Cortex of kidney (tissue), 1 donor: ENCODE measurements at places on chromosomes 7 and 10.

- no peak for DNase-seq
Measured at GRCh38 chr10:21807180-21807579, 196.3 kb downstream of the DNAJC1 start.

GRCh38 chr7:30994206-30995100, 30.7 kb downstream of the GHRHR start:
- DNase-seq = no peak

GRCh38 chr7:128962899-128963298, 25.2 kb downstream of the IRF5 start:
- DNase-seq = no peak

GRCh38 chr7:47293884-47294555, 287.9 kb downstream of the TNS3 start:
- no peak for DNase-seq

DNA sequence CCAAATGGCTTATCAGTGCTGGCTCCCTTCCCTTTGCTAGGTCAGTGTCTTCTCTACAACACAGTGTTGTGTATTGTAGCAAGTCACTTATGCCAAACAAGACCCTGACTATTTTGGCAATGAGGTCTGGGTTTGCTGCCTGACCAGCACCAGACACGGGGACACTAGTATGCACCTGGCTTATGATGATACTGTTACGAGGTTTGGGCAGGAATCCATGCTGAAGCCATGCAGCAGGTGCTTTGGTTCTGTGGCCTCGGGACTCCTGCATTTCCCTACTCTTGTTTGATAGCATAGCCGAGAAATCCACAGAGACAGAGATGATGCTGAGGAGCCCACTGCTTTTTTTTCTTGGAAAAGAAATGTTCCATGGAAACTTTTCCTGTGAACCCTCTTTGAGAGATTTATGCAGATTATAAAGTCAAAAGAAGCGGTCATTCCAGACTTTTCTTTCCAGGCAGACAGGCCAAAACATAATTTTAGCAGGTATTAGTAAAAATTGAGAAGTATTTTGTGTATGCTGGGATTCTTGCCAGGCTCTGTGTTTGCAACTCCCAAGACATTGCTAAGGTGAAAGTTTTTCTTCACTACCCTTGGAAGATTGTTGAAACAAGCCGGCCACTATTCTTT, 291.1 kb downstream of the BBS9 start:
- DNase-seq = no peak

DNA sequence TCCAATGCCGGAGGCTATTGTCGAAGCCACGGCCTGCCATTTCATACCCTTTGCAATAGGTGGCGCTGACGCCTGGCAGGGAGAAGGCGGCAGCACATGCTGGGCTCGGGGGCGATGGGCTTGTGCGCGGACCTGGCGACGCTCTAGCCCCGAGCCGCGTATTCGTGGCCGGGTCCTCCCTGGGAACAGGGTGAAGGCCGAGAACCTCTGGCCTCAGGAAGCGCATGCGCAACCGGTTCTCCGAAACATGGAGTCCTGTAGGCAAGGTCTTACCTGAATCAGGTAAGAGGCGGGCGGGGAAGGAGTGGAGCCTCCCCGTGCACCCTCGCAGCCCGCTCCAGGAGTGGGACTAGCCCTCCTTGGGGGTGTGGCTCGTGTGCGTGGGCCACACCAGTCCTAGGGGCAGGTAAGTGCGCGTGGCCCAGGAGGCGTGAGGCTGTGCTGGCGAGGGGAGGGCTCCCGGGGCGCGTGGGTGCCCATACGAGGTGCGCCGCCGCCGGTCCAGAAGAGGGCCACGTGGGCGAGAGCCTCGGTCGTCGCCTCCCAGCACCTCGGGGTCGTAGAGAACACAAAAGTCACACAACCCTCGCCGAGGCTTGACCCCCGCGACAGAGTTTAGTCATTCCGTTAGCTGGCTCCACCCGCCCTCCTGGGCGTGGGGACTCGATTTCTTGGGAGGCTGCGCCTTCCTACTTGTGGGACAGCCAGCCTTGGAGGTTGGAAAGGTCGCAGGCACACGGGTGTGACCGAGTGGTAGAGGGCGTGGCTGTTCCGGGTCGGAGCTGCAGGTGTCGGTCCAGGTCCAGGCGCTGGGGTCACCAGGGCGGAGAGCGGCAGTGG, 5.6 kb upstream of the MEST start:
- no peak for DNase-seq

GRCh38 chr10:69718951-69719350, 82.8 kb upstream of the COL13A1 start:
- DNase-seq = no peak

- DNase-seq = no peak
Measured at GRCh38 chr7:154345093-154345492, 292.9 kb downstream of the DPP6 start.

GRCh38 chr7:230274-230673, 37.9 kb downstream of the FAM20C start:
- no peak for DNase-seq

- no peak for DNase-seq
Measured at GRCh38 chr10:91389636-91390512, 20.3 kb upstream of the HECTD2 start.

DNA sequence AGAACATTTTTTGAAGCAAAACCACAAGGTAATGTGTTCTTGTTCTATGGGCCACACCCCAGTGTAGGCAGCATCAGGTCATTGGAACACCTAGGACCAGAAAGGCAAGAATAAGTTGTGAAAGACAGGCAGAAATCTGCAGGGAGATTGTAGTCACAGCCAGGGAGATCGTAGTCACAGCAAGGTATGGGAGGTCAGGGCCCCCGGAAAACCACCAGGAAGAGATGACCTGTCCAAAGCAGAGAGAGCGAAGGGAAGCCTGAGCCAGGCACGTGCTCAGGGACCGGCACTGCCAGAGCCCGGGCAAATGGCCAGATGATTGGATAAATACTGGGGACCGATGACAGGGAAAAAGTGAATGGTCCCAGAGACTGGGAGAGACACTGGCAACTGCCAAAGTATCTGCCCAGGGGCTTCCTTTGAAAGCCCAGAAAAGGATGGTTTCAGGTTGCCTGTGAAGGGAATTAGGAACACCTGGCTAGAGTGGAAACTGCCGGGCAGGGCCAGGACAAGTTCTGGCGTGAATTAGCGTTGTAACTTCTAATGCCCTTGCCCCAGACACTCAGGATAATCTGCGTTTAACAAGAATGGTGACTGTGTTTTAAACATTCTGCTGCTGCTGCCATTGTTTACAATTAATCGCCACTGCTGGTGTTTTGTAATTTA, 3.9 kb upstream of the NOBOX start:
- DNase-seq = no peak

DNA sequence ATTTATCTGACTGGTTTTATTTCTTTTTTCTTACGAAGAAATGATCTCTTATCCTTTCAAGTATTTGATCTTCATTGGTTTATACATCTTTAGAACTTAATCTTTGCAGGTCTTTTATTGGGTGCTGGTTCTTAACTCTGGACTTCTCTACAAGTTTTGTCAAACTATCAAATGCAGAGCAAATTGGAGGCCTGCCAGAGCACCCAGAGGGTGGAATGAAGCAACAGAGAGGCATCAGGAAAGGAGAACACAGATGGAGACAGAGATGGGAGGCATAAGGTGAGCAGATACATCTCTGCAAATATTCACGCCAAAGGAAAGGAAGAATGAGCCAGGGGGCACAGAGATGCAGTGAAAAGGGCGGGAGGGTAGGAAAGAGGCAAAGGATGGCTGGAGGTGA, 130.3 kb downstream of the PKD1L1 start:
- no peak for DNase-seq

GRCh38 chr7:111958896-111959295, 247.3 kb downstream of the DOCK4 start:
- DNase-seq = no peak

GRCh38 chr7:50826371-50827172, 43.9 kb upstream of the GRB10 start:
- DNase-seq = no peak

DNA sequence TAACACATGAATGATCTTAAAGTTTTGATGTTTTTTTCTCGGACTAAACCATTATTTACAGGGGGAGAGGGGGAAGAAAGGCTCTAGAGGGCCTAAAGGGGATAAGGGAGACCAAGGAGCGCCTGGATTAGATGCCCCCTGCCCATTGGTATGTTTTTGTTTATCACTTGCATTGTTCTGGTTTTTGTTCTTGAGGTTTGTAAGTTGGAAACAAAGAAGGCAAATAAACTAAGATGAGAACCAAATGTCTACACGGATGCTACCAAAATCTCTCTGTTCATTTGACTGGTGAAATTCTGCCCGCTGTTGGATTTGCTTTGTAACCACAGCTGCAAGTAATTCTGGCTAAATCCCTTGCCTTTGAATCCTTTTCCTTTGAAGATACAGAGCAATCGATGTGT, 99.8 kb upstream of the MACROH2A2 start:
- no peak for DNase-seq

DNA sequence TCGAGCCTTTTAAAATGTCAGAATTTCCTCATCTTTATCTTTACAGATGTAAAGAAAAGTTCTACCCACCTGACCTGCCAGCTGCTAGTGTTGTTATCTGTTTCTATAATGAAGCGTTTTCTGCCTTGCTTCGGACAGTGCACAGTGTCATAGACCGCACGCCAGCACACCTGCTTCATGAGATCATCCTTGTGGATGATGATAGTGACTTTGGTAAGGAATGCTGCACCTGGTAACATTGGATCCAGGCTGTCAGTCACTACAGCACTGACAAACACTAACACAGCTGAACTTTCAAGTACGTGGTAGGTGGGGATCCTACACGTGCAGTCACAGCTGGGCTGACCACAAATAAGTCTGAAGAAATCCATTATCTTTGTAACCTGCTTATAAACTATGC, 77.6 kb downstream of the GALNT11 start:
- DNase-seq = no peak

GRCh38 chr7:95619921-95620320, 23.6 kb upstream of the PDK4 start:
- no peak for DNase-seq

- no peak for DNase-seq
Measured at GRCh38 chr7:158834878-158835784, 5.8 kb upstream of the ESYT2 start.

DNA sequence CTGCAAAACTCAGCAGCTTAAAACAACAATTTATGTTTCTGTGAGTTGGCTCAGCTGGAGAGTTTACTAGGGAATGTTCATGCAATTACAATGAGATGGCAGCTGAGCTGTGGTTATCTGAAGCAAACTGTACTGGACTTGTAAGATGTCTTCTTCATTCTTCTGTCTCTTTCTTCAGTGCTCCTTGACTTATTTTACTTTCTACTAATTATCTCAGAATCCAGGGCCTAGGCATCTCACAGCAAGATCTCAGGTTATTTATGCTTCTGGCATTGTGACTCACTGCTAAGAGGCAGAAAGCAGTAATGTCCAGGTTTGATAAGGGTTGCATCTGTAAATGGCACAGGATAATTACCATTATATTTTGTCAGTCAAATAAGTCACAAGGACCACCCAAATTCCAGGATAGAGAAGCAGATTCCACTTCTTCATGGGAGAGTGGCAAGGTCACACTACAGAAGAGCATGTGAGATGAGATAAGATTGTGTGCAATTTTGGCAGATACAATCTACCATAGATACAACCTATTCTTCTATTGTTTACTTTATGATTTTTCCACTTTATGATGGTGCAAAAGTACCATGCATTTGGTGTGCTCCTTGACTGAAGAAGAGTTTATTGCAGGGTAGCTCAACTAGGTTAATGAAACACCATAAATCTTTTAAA, 16.8 kb downstream of the VIM start:
- DNase-seq = no peak

GRCh38 chr7:139071680-139072079, 35.8 kb upstream of the ZC3HAV1L start:
- DNase-seq = no peak

- no peak for DNase-seq
Measured at GRCh38 chr7:80039251-80039884, 95.3 kb upstream of the GNAI1 start.

- no peak for DNase-seq
Measured at GRCh38 chr10:2020836-2021235, 283.5 kb upstream of the ADARB2 start.

DNA sequence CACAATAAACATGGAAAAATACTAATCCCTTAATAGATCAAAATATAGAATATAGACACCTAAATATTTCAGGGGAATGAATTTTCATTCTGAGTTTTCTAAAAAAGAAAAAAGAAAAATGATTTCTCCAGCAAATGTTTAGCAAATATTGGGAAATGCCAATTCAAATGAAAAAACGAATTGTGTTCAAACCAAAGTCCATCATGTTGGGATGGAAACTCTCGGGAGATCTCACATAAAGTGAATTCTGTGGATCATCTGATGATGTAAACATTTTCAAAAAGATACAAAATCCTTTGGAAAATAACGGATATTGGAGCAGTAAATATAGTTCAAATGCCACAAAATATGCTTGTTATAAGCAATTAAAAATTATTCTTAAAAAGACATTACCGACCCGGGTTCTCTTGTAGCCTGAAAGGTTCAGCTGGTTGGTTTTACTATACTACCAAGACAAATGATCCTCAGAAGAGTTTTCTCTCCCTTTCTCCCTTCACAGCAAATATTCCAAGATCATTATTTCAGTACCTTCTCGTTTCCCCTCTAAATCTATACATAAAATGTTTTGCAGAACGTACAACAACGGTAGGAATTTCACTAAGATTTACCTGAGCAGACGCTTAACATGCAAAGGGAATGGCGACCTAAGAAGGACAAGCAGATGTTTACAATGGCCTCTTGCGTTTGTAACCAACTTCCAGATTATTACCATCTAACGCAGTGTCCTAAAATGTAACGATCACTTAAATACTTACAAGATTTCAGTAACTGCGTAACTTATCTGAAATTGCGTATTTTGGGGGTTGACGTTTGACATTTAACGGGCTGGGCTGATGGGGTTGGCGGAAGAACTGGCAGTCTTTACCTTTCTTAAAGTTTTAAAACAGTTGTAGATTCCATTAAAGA, 2.5 kb downstream of the HOXA13 start:
- DNase-seq = no peak

DNA sequence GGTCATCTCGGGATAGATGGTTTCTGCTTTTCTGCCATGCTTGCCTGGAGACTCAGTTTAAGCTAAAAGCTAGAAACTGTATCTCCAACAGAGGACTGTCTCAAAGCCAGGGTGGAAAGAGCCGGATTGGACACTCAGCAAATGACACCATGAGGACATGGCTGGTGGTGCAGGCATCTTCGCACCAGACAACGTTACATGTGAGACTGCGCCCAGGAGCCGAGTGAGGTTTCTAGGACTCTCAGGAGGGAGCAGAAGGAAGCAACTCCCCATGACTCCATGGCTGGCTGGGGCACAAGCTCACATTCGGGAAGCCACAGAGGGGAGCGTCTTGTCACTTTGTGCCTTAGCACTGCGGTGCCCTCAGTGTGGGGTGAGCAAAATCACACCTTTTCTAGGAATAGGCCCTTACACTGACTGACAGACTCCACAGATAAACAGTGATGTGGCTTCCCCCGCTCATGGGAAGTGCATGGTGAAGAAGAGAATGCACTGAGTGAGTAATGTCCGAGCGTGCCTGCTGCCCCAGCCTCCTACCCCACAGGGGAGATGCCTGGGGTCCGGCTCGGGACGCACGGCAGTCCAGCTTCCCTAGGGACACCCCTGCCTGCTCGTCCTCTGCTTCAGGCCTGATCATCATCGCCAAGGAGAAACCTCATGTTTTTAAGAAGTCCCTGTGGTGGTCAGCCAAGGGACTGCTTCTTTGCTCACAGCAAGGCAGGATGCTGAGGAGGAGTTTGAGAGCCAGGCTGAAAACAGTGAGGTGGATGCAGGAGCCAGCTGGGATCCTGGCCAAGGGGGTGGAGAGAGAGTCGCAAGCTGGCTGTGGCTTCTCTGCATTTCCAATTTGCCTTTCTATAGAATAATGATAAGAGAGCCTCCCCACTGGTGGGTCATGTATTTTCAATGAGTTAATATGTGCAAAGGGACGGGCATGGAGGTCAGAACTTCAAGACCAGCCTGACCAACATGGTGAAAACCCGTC, 52.2 kb upstream of the FXYD4 start:
- no peak for DNase-seq
